Foreskin keratinocyte (primary cell): ENCODE measurements at places on chromosomes 4 and X. TPM values are rescaled to one million over a fixed set of nuclear protein-coding genes. Genes with fewer than 3 reads are reported as not detected.
A peak's percentile ranks its signal among the peaks of the same experiment; 100 is the strongest.

DNA sequence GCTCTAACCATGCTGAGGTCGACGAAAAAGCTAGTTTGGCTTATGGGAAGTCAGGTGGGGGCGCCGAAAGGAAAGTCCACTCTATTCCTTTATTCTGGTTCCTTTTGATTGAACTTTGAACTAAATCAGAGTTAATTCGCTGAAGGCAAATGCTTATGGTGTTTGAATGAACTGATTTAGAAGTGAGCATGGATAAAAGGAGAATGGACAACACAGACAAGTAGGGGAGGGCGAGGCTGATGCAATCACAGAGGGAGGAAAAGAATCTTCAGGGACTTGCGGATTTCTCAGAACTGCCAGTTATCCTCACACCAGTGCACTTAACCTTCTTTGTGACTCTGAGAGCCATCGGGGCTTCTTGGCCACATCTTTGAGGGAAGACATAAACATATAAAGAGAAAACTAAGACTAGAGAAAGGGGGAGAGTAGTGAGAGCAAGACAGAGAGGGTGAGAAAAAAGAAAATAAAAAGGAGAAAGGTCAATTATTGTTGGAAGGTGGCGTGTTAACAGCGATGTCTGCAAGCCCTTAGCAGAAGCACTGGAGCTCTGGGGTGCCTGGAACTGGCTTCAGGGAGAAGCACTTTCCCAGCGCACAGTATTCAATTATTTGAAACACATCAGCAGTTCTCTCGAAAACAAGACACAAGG lies 79.6 kb upstream of the PLAC1 start:
- DNase-seq = no peak

The PRPS1 gene
- 33.6 and 41.7 TPM in 2 replicates for total RNA-seq

The CCDC158 gene
- total RNA-seq = not detected in 2 replicates

DNA sequence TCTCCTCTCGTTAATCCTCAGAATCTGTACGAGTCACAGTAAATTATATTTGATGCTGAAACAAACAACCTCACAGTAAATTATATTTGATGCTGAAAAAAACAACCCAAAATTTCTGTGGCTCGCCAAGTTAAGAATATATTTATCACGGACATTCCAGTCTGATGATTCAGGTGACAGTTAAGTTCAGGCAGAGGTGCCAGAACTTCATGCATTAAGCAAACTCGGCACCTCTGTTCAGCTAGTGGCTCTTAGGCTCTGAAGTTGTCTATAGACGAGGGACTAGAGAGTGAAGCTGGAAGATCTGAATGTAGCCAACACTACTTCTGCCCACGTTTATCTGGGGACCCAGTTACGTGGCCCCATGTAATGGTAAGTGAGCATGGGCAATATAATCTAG lies 132.2 kb upstream of the AGA start:
- DNase-seq = peak; percentile 52

DNA sequence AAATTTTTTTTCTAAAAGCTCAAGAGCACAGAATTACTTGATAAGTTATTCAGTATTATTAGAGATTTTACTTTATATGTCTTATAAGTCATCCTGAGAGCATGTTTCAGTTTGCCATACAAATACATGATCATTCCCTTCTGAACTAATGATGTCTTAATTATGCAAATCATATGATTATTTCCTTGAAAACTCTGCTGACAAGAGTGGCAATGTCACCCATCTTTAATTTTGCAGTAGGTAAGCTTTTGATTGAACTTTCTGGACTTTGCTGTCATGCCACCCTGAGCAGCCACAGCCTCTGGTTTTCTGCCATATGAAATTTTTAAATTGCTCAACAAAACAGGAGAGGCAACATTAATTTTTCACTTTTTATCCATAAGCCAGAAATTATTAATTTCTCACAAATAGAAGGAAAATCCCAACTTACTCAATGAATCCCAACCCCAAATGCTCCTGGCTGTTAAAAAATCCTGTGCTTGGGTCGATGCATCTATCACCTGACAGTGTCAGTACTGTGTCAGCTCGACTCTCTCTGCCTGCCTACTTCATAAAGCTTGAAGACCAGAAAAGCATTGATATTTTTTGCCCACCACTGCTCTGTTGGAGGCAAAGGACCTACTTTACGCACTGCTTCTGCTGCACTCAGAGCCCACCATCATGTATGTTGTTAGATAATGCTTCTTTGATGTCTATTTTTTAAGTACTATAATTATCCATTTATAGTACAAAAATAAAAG lies 11.6 kb upstream of the HADH start:
- no peak for DNase-seq

- DNase-seq = no peak
These were observed 122.6 kb upstream of the BMPR1B start for GRCh38 chr4:94635177-94635576.

The KLF3 gene
- 29.1 and 30.1 TPM in 2 replicates for total RNA-seq

The PF4V1 gene
- not detected in 2 replicates for total RNA-seq

The CT45A9 gene
- not detected in 2 replicates for total RNA-seq

The PRKG2 gene
- total RNA-seq = 0.48 and 0.63 TPM in 2 replicates

DNA sequence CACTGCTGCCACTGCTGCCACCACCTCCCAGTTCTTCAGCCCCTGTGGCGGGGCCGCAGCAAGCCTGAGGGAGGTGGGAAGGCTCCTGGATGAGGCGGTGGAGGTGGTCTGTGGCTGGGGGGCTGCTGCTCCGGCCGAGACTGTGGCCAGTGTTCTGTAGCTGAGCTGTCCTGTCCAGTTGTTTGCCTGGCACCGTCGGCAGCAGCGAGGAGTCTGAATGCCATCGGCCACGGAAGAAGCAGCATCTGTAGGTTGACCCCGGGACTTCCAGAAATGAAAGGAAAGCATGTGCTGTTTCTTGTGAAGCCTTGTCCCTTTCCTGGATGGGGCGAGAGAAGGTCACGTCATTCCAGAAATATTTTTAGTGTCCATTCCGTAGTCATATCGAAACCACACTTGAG lies 3.3 kb downstream of the C4orf54 start:
- no peak for DNase-seq

- no peak for DNase-seq
These were observed 11.7 kb downstream of the GPM6B start for GRCh38 chrX:13805241-13805640.

GRCh38 chr4:84799318-84799717 lies 167.2 kb downstream of the WDFY3 start:
- DNase-seq = no peak

- no peak for DNase-seq
These were observed 65.7 kb upstream of the KCNIP4 start for GRCh38 chr4:22014222-22014741.

The PYURF gene
- 71.9 and 78.9 TPM in 2 replicates for total RNA-seq

The ADH1B gene
- total RNA-seq = not detected in 2 replicates

GRCh38 chr4:89752932-89753598 lies 83.9 kb downstream of the SNCA start:
- peak; percentile 50 for DNase-seq

The NXF2B gene
- total RNA-seq = not detected in 2 replicates

DNA sequence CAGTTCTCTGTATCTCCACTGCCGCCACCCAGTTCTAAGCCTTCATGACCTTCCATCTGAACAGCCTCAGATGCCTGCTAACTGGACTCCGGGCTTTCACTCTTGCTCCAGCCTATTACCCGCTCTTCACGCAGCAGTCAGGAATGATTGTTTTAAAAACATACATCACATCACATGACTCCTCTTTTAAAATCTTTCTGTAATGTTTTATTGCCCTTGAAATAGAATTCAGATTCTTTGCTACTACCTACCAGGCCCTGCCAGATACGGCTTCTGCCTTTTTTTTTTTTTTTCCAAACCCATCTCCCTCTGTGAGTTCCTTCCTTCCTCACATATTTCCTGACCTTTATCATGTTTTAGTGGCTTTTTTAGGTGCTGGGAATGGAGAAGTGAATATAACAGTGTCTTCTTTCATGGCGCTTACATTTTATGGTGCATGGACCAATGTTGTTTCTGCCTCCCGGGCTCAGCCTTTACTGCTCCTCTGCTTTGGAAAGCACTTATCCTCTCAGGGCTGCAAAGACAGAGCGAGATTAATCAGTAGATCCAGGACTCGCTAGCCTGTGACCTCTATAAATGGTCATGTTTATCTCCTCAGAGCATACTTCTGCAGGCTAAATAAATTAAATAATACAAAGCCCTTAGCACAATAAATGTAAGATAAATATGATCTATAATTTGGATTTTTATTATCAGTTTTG lies 58.0 kb downstream of the FBXO8 start:
- DNase-seq = no peak

The ASB12 gene
- total RNA-seq = 0.07 TPM in 1 of 2 replicates, not detected in the other

The CWH43 gene
- total RNA-seq = 10.2 and 42.0 TPM in 2 replicates

DNA sequence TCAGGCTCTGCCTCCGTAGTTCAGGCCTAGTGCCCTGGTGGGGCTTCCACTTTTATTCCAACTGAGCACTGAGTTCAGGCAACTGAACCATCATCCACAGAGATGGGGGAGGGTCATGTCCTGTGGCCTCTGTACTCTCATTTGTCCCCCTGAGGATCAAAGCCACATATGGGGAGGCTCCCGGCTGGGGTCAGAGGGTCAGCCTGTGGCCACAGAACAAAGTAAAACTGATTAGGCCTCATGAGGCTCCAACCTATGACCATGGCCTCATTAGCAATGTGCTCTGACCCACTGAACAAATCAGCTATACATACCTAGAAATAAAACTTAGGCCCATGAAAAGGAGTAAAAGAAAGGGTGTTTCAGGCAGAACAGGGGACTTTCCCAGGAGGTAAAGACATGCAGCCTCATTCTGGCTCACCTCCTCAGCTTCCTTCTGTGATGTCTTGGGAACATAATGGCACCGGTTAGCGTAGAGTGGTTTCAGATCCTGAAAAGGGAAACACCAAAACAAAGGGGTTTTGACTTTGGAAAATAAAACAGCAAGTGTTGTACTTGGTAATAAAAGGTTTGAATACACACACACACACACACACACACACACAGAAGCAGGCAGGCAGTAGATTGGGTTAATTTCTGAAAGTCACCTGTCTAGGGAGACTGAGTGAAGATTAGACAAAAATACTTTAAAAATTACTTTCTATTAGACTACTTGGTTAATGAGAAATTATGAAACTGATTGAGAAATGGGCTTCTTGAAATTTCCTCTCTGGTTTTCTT lies 24.3 kb downstream of the TMEM255A start:
- DNase-seq = no peak

- no peak for DNase-seq
These were observed 165.3 kb upstream of the BCOR start for GRCh38 chrX:40263014-40263560.

DNA sequence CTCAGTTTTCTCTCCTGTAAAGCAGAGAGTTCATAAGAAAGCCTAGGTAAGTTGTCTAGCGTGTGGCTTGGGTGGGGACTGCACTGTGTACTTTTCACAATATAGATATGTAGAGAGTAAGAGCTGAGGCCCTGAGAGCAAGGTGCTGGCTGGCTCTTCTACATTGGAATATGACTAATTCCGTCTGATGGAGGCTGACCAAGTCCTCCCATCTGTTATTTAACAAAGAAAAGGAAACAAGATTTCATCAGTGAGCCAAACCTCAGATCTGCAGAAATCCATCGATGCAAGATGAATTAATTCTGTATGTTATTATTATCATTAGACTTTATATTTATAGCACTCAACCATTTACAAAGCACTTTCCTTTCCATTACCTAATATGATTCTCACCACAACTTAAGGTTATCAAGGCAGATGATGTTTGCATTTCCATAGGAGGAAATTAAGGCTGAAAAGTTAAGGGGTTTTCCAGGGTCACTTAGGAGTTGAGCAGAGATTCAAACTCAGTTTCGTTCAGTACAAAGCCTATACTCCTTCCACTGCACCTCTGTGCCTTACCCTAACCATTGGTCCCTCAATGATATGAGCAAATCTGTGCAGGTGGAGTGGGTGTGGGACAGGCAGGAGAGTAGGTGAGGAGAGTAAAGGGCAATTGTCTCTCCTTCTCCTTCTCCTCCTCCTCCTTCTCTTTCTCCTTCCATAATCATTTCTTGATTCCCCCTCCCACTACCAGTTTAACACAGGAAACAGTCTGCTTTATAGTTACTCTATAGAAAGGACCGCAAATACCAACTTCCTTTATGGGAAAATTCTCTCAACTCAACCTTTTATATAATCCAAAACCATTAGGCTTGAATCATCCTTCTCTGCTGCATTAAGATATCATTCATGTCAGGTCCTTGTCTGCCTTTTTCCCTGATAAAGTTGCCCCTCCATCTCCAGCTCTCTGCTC lies 27.6 kb upstream of the SRD5A3 start:
- no peak for DNase-seq

DNA sequence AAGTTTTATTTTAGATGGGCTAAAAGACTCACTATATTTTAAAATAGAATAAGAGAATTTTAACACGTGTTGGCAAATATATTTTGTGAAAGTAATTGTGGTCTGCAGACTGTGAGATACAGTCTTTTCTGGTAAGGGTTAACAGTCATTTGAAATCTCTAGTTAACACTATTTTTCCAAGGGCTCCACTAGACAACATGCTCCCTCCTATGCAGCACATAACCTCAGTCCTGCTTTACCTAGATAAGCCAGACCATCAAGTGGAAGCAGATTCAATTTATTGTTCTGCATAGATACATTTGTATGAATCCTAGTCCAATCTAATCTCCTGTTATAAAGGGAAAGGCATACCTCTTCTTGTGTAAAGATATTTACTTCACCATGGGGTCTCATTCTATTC lies 133.2 kb upstream of the CT83 start:
- DNase-seq = no peak
